BJ (cell line): ENCODE measurements at places on chromosomes 16 and 17.

DNA sequence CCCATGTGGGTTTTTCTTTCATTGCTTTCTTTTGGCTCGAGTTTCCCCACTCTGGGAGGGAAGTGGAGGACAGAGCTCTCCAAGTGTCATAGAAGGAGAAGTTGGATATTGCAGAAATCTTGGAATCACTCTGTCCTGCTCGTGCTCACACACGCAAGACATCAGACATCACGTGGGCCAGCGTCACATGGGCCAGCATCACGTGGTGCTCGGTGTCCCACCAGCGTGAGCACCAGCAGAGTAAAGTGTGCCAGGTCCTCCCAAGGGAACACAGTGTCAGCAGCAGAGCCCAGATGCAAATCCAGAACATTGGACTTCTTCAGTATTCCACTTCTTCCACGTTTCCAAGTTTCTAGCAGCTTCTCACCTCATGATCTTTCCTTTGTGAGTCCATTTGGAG is 327.0 kb downstream of the FOXL1 start:
- DNase-seq: no peak

GRCh38 chr16:9039210-9039609 is 52.2 kb upstream of the HAPSTR1 start:
- no peak for DNase-seq

- DNase-seq: no peak
These were observed 82.3 kb downstream of the KATNIP start for GRCh38 chr16:27632216-27632615.

DNA sequence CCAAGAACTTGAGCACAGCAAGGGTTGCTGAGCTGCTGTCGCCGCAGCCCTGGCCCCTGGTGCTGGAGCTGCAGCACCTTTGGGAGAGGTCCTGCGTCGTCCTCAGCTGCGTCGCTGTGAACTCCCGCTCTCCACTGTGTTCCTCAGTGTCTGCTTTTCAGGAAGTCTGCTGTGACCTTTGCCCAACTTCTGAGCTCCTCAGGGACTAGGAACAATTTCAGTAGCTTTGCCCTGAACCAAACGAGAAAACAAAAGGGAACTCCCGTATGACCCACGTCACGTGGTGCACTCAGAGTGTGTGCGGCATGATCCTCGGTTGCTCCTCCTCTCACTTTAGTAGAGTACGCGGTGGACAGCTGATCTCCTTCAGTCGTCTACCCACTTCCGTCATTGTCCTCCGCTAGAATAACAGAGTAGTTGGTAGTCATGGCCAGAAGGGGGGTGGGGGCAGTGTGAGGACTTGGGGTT is 44.2 kb downstream of the WDR45B start:
- DNase-seq: no peak

GRCh38 chr16:19299565-19299964 is 14.0 kb downstream of the CLEC19A start:
- no peak for DNase-seq

DNA sequence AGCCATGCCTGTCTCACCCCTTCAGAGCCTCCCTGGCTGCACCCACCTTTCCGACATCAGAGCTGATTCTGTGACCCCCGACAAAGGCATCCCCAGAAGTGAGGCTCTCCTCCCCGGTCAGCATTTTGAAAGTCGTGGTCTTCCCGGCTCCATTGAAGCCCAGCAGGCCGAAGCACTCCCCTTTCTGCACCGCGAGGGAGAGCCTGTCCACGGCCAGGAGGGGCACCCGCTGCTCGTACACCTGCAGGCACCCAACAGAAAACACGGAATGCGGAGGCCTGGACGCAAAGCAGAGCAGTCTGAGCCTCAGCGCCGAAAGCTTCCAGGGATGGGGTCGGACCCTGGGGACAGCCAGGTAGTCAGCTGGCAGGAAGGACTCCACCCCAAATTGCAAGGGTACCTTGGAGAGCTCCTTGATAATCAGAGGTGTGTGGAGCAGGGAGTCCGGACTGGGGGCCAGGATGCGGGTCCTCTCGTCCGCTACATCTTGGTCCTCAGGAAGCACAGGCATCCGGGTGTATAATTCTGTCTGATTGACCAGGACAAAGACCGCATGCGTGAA is 13.1 kb upstream of the RNPS1 start:
- no peak for DNase-seq

DNA sequence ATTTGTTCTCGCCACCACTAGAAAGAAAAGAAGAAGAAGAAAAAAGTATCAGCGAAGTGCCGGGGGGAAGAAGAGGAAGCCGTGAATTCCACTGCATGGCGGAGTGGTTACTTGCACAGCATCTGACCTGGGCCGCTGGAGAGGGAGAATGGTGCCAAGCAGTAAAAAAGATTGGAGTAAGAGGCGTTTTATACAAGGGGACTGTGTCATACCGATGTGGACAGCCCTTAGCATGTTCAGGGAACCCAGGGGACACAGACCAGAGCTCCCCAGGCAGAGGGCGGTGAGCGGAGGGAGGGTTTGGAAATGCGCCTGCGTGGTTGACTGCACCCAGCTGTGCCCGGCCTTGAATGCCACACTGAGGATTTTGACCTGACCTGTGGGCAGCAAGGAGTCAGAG is 52.8 kb downstream of the PLXDC1 start:
- no peak for DNase-seq

GRCh38 chr17:33342025-33342424 is 48.9 kb upstream of the ASIC2 start:
- no peak for DNase-seq

GRCh38 chr16:57310801-57311200 is 26.3 kb upstream of the PLLP start:
- no peak for DNase-seq

DNA sequence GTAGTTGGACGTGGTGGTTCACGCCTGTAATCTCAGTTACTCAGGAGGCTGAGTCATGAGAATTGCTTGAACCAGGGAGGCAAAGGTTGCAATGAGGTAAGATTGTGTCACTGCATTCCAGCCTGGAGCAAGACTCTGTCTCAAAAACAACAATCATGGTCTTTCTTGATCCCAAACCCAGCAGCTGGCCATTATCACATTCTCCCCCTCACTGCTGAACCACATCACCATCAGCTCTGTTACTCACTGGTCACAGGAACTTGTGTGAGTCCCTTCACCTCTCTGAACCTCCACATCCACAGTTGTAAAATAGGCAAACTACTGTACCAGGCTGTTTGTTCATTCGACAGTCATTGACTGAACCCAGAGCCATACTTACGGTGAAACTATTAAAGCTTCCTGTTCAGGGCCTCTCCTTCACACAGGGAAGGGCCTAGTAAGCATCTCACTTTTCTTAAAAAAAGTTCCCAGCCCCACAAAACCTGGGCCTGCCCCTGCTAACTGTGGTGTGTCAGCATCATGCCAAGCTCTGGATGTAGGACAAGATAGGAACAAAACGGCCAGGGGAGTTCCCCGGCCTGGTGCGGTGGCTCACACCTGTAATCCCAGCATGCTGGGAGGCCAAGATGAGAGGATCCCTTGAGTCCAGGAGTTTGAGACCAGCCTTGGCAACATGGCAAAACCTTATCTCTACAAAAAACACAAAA is 104.7 kb downstream of the COPRS start:
- DNase-seq: peak; percentile 72

DNA sequence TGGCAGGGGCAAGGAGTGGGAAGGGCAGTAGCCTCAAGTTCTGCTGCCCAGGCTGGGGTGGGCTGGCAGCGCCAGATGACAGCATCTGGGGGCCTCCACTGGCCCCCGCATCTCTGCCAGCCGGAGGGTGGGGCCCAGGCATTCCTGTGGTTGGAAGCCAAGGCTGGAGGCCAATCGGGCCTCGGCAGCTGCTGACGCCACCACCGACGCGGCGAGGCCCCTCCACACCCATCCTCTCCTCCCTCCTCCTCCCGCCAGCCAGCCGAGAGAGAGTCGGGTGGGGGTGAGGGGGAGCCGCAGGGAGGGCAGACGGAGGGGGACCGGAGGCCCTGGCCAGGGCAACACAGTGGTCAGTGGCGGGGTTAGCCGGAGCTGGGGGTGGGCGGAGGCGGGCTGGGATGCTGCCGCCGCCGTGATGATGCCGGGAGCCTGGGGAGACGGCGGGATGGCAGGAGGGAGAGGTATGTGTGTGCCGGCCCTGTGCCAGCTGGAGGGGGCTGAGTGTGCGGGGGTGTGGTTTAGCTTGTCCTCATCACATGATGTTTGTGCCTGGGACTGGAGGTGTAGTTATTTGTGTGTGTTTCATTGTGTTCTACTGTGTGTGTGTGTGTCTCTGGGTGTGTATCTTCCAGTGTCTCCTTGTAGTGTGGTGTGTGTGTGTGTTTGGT is 36.6 kb downstream of the ARHGAP23 start:
- DNase-seq: peak; percentile 77

GRCh38 chr16:65280845-65281512 is 159.1 kb upstream of the CDH11 start:
- DNase-seq: no peak

DNA sequence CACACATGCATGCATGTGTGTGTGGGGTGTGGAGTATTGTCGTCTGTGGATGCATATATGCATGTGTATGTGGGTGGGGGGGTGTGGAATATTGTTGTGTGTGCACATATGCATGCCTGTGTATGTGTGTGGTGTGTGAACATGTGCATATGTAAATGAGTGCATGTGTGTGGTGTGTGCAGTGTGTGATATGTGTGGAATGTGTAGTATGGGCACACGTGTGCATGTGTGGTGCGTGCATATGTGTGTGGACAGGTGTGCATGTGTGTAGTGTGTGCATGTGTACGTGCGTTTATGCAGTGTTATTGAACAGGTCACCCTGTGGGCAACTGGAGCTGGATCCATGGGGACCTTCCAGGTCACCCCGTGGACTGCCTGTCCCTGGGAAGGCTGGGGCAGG is 18.7 kb downstream of the RBFOX3 start:
- no peak for DNase-seq

GRCh38 chr16:4517812-4518680 is 20.5 kb downstream of the CDIP1 start:
- no peak for DNase-seq

- DNase-seq: no peak
These were observed 37.8 kb downstream of the ITGAE start for GRCh38 chr17:3762922-3763776.

DNA sequence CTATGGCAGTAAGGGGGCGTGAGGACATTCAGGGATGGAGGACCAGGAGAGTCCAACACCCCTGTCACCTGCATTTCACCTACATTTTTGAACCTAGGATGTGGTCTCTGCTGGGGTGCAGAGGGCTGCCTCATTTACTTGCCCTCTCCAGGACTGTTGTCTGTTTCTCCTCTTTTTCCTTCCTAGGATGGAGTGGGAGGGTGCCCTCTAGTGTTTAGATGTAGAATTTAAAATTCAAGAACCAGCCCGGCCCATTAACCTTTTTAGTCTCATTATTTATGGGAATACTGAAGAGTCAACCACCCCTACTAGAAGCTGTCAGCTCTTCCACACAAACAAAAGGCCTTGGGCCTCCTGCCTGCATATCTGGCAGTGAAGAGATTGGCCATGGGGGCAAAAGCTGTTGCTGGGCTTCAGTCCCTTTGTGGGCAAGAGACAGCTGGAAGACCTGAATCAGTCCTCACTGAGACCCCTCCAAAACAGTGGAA is 2.5 kb upstream of the STARD3 start:
- DNase-seq: no peak

- DNase-seq: no peak
These were observed 60.3 kb downstream of the RMI2 start for GRCh38 chr16:11405331-11406176.

DNA sequence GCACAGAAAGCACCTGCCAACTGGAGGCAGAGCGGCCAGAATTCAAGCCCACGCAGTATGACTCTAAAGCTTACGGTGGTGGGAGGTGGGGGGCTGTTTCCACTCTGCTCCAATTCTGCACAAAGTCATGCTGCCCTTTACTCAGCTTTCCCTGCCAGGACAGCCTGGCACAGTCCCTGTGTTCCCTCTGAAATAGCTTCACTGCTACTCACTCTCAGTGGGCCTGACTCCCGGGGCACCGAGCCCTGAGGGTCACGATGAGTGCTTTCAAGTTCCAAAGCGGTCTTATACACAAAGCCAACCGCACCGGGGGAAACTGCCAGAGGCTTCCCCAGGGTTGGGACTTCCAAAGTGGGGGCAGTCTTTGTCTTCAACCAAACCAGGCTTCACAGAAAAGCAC is 306.1 kb upstream of the XYLT1 start:
- DNase-seq: no peak

- DNase-seq: no peak
These were observed 18.1 kb downstream of the NCOR1 start for GRCh38 chr17:16197276-16197675.

DNA sequence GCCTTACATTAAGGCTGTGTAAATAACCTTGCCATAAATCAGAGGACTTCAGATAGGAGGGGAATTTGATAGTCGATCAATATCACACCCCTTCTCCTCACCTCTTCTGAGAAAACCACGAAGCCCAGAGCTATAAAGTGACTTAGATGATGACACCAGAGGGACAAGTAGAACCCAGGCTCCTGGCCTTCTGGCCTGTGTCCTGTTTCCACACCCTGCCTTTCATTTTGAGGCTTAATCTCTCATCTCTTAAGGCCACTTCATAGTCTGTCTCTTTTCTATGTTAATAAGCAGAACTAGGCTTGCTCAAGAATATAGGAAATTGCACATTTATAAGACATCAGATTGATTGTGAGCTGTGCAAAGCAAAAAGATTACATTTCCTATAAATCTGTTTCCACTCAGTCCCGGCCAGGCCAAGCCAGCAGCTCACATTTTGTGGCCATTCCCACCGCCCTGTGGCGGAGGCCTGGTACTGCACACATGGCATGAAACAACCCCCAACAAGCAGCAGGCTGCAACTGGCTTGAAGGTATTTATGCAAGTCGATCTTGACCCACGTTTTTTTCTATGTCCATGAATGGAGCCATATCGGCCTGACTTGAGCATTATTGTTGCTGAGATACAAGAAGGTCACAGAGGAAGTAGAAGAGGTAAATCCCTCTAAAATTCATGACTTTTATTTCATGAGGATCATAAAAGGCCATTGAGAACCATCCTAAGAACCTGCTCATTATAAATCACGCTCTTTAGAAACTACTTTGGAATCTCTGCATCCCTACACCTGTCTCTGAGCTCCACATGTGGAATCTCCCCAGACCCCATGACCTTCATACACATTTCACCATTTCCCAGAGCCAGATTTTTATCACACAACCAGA is 93.7 kb downstream of the PMP22 start:
- peak; percentile 21 for DNase-seq

DNA sequence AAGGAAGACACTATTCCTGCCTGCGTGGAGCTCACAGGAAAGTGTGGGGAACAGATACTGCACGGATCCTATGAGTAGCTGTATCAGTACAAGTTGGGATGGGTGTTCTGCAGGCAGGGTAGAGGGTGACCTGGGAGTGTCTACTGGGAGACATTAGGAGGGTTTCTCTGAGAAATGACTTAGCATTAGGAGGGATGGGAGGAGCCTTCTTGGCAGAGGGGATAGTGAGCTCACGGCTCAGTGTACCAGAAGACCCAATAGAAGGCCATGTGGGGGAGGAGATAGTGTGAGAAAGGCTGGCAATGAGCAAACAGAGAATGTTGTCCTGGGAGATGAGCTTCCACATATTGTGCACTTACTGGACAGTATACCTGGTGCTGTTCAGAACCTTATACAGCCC is 109.1 kb downstream of the MSI2 start:
- no peak for DNase-seq
